ENCODE measurements at places on chromosomes 11 and 22.

GRCh38 chr11:104164028-104164520 lies at the start of gene PDGFD:
Gene PDGFD, minus strand, starts transcription at chr11:104164147.
- DNase-seq = peak; percentile 33

DNA sequence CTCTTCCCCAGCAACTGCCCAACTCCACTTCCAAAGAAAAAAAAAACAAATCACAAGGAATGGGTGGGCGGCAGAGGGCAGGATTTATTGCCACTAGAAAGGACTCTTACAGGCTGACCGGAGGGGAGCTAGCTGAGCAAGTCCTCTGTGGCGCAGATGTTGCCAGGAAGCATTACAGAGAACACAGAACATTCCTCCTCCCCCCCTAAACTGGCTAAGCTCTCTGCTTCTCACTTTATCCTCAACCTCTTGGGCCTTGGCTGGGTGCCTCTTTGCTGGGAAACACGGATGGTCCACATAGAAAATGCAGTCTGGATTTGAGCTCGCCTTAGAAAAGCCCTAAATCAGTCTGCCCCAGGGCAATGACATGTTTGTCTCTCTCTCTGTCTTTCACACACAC lies 12.6 kb upstream of the FJX1 start:
- no peak for DNase-seq

DNA sequence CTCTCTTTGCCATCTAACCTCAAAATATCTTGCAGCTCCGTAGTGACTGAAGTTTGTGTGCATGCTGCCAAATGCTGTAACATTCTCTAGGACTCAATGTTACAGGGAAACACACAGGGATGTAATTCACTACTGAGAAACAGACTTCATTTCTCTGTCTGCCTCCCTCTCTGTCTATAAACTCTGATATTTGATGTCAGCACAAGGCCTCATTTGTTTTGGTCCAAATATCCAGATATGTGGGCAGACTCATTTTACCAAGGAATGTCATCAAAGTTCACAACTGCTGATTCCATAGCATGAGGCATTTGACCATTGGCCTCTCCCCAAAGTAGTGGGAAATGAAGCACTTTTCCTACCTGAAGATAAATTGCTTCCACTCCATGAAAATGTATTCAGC lies 2.5 kb upstream of the PRRG4 start:
- DNase-seq = no peak

DNA sequence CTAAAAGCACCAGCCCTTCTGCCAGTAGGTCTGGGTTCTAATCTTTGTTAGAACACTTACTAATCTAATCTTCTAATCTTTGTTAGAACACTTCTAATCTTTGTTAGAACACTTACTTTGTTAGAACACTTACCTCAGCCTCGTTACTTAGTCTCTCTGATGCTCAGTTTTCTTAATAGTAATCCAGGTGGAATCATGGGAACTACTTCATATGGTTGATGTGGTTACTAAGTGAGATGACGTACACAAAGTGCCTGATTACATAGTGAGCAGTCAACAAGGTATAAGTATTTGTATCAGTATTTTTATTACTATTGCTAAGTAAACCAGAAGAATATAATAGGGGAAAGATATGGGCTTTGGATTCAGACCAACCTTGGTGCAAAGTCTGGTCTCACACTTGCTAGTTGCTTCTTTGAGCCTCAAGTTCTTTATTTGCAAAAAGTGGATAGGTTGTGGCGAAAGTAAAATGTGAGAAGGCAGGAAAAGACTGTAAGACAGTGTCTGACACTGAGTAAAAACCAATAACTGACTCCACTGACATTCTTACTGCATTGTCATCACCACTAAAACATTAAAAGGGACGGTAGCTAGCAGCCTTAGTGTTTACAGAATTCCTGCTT lies 83.7 kb downstream of the TRAF6 start:
- DNase-seq = no peak

DNA sequence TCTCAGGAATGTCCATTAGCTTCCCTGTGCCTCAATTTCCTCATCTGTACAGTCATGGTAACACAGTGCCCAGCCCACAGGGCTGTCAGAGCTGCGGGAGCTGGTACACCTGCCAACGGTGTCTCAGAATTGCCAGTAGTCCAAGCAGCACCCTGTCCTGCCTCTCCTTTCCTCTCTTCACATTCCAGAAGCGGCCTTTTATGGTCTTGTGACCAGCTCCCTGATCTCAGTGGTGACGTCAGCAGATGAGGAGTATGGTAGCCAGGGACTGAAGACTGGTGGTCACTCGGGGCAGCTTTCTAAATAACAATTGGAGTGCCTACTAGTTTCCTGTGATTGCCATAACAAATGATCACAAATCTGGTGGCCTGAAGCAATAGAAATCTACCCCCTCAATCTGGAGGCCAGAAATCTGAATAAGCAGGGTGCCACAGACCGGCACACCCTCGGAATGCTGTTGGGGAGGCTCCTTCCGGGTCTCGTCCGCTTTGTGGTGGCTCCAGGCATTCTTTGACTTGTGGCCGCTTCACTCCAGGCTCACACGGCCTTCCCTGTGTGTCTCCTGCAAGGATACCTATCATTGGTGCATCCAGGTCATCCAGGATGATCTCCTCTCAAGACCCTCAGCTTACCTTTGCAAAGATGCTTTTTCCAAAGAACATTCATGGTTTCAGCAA lies 2.1 kb downstream of the FADD start:
- no peak for DNase-seq

- no peak for DNase-seq
Observed at GRCh38 chr11:30436801-30437200, 113.9 kb downstream of the ARL14EP start.

GRCh38 chr22:17772249-17772957 lies 1.9 kb downstream of the BID start:
- DNase-seq = no peak

DNA sequence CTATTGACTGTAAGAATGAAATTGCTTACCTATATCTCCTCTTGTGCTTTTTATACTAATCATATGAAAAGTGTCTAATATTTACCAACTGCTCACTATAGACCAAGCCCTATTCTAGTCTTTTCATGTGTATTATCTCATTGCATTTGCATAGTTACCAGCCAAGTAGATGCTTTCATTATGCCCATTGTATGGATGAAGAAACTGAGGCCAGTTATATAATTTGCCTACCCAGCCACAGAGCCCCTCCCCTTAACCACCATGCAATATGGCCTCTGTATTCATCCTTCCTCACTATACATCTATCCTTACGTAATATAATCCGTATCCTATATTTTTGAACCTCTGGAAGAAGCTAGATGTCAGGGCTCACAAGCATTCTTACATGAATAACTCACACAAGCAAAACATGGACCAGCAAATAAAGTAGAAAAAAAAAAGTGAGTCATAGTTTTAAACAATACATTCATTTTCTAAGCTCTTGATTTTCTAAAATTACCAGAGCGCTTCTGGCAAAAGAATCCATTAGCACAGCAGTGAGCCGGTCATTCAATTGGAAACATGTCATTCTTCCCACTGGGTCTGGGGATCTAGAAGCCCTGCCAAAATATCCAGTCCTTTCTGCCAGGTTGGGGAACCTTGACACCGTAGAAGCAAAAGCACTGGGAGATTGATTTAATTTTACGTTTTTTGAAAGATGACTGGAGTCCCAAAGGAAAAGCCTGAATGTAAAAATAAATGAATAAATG lies 80.0 kb downstream of the C11orf91 start:
- DNase-seq = peak; percentile 7

Measured in amniotic stem cell (primary cell).